ENCODE measurements at places on chromosomes 7 and 10. TPM values are rescaled to one million over a fixed set of nuclear protein-coding genes. Genes with fewer than 3 reads are reported as not detected.

DNA sequence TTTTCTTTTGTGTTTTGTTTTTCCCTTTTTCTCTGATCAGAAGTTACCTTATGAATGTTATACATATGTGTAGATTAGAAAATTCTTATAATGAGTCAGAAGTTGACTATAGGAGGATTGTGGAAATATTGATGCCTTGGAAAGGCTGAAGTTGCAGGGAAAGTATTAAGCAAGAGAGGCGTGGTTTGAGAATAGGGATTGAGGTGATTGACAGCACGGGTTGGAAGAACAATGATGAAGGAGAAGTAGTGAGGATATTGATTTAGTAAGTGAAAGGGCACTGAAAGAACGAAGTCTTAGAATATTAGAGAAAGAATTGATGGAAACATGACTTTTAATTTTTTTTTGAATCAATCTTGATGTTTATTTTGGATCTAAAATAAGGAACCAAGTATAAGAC, 176.0 kb downstream of the EXOC4 start:
- no peaks in the 10 kb centered on the region for H3K4me1 ChIP-seq
- H3K36me3 ChIP-seq: no peaks in the 10 kb centered on the region
- H3K27ac ChIP-seq: no peak overlapping the region
- H3K4me3 ChIP-seq: no peak overlapping the region

DNA sequence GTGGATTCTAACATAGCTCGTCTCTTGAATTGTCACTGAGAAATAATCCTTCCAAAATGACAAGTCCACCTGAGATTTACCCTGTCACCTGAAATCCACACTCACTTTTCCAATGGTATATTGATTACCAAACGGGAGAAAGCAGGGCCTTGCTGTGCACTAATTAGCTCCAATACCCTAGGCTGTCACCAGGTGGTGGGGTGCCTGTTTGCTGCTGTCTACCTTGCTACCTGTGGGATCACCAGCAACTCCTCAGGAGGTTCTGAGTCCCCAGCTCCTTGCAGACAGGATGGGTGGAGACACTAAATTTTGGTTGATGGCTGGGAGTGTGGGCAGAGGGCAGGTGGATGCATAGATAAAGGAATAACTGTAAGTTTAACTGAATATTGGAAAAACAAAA, 237.2 kb upstream of the ZNF32 start:
- peaks cover 4% of the 10 kb centered on the region for H3K27me3 ChIP-seq
- no peak for DNase-seq
- no peak overlapping the region for H3K4me3 ChIP-seq
- H3K36me3 ChIP-seq: no peaks in the 10 kb centered on the region
- no peak overlapping the region for H3K27ac ChIP-seq

DNA sequence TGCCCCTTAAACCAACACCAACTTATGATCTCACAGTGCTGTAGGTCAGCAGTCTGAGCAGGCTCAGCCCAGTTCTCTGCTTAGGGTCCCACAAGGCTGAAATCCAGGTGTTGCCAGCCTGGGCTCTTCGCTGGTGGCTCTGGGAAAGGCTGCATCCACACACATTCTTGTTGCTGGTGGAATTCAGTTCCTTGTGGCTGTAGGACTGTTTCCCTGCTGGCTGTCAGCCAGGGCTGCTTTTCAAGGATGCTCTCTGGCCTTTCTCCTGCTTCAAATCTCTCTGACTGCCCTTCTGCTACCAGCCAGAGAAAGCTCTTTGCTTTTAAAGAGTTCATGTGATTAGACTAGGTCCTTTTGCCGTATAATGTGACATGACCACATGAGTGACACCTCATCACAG, 15.3 kb downstream of the POLL start:
- no peak overlapping the region for H3K27ac ChIP-seq
- no peak overlapping the region for H3K4me3 ChIP-seq
- H3K36me3 ChIP-seq: no peaks in the 10 kb centered on the region
- H3K27me3 ChIP-seq: peaks cover 11% of the 10 kb centered on the region

DNA sequence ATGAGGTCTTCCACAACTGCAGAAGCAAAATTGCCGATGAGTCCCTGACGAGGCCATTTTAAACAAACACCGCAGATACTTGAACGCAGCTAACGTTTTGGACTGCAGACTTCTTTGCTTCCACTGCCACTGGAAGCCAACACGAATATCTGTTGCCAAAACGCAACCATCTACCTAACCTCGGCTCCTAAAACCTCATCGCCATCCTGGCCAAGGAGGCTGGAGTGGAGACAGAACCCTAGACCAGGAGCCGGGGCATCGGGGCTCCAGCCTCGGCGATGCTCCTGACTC, 493 bp downstream of the WDR91 start:
- no peaks in the 10 kb centered on the region for H3K27me3 ChIP-seq
- peak overlapping the region; percentile 86 for H3K4me3 ChIP-seq
- no peaks in the 10 kb centered on the region for H3K36me3 ChIP-seq
- DNase-seq: no peak
- H3K4me1 ChIP-seq: peaks cover 8% of the 10 kb centered on the region

- no peak overlapping the region for H3K27ac ChIP-seq
- H3K4me3 ChIP-seq: no peak overlapping the region
- H3K36me3 ChIP-seq: no peaks in the 10 kb centered on the region
- no peaks in the 10 kb centered on the region for H3K27me3 ChIP-seq
- H3K4me1 ChIP-seq: no peaks in the 10 kb centered on the region
Measured at GRCh38 chr7:156309016-156309620, 331.5 kb upstream of the RNF32 start.

GRCh38 chr10:97534746-97535367, 36.1 kb downstream of the UBTD1 start:
- H3K4me1 ChIP-seq: peaks cover 9% of the 10 kb centered on the region
- no peak overlapping the region for H3K27ac ChIP-seq
- DNase-seq: peak; percentile 55
- no peaks in the 10 kb centered on the region for H3K27me3 ChIP-seq

Gene CRTAC1
- 0.72 TPM for total RNA-seq

Gene EN2
- total RNA-seq: not detected
